ENCODE measurements at places on chromosomes 2 and 18.

DNA sequence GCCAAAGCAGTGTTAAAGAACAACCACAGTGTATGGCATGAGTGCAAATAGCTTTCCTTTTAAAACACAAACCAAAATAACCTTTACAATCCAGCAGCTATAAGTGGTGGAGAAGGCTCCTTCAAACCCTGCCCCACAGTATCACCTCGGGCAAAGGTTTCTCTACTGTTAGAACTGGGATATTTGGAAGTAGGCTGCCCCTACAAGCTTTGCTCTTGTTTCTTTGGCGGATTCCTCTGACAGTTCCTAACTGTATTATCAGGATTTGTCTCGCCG is 214.8 kb downstream of the ZNF521 start:
- DNase-seq, result no peak

- peak; percentile 76 for DNase-seq
These were observed 14.9 kb downstream of the SLC9A4 start for GRCh38 chr2:102487761-102488462.

GRCh38 chr2:85181134-85181631 is 48.0 kb downstream of the TCF7L1 start:
- DNase-seq, result peak; percentile 15

- DNase-seq, result peak; percentile 46
These were observed 45.7 kb downstream of the RAB31 start for GRCh38 chr18:9753846-9754245.

DNA sequence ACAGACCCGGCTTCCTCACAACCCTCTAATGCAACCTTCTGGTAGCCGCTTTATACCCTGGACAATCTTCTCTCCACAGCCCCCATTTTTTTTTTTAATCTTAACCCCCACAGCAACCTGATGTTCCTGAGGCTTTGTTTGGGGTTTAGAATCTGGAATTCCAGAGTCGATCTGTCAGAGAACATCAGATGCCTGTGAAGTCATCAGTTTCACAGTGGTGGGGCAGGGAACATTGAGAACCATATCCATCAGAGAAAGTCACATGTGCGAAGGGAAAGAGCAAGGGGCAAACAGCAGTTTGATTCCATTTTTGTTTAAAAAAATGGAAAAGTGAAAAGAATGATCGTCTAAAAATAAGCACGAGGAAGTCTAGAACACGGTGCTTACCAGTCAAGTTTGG is 20.6 kb downstream of the NPAS2 start:
- no peak for DNase-seq

DNA sequence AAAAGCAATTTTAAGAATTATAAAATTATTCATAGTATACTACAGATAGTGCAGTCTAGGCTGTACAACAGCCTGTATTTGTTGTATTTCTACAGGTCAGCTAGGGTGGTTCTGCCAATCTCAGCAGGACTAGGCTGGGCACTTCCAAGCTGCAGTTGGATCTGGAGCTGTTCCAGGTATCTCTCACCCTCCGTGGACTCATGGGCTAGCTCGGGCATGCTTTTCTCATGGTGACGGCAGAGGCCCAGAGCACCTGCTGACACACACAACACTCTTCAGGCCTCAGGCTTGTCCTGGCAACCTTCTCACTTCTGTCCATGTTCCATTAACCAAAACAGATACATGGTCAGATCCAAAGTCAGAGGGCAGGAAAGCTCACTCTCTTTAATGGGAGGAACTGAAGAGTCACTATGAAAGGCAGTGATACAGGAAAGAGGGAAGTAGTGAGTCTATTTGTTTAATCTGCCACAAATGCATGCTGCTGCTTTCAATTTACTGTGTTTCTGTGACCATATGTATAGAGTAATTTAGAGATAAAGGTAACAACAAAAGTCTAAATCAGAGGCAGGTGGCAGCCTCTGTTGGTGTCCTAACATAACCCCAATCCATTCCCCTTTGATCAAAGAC is 462.4 kb upstream of the ACVR2A start:
- no peak for DNase-seq

GRCh38 chr2:27973592-27973991 is 83.1 kb downstream of the BABAM2 start:
- DNase-seq, result no peak

- no peak for DNase-seq
These were observed 56.9 kb upstream of the ZNF397 start for GRCh38 chr18:35183886-35184285.

DNA sequence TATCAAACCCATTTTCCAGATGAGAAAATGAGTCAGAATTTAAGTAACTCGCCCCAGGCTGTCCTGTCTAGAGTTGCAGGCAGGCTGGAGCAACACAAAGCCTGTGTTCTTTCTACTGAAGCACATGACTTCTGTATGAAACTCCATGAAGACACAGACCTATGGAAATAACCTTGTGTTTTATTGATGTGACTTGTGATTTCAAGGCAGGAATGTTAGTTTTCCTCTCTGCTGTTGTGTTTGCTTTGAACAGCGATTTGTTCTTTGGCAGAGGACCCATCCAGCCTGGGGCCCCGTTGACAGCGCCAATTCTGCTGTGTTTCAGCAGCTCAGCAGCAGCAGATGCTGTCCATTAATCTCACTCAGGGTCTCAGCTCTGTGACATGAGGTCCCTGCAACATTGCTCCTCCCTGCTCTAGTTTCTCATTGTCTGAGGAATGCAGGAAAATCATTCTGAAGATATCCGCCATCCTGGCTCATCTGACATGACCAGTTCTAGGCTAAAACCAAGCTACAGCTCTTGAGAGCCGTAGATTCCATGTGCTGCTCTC is 344.3 kb upstream of the RAB12 start:
- DNase-seq, result no peak

- DNase-seq, result no peak
These were observed 35.2 kb downstream of the ZNF516 start for GRCh38 chr18:76459687-76460350.

DNA sequence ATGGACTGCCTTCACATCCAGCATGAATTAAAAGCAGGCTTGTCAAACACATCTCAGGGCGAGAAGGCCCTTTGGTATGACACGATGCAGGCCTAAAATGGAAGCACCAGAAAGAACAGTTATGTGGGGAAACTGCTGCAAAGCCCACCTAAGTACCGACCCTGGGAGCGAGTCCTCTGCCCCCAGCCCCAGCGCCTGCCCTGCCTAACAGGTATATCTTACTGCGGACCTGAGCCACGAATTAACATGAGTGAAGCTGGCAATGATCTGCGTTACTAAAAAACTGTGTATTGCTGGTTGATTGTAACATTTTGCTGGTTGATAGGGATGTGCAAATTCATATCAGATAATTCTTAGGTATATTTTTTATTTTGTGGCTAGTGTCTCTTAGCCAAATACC is 441.5 kb downstream of the ZNF516 start:
- no peak for DNase-seq

- no peak for DNase-seq
These were observed 16.7 kb downstream of the CFAP53 start for GRCh38 chr18:50249576-50249975.

DNA sequence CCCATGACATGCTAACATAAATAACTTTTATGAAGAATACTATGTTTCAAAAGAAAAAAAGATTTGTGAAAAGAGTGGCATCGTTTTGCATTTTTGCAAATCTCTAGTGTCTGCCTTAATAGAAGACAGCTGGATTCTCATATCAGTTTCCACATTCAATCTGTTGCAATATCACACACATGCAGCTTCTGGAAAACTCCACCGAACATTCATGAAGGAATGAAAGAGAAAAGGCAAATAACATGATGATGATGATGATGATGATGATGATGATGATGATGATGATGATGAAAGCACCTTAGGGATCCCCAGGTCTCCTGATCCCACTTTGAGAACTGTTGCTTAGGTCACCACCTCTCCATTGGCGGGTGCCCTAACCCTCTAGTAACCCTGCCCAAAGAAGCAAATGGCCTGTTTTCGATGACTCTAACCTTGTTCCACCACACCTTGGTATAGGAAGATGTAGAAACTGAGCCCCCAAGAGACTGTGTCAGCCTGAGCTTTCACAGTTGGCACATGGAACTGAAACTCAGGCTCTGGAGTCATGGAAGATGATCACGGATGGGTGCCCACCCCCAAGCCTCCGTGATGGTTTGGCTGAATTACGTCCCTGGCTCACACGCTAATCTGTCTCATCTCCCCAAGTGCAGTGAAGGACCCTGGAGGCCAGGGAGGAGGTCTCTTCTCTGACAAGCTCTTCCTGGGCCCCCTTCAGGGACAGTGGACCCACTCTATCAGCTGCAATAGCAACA is 80.1 kb upstream of the SMAD7 start:
- DNase-seq, result no peak

- DNase-seq, result no peak
These were observed 1324.1 kb upstream of the SLC39A10 start for GRCh38 chr2:194332799-194333490.
